ENCODE measurements at places on chromosomes 1 and 21.

DNA sequence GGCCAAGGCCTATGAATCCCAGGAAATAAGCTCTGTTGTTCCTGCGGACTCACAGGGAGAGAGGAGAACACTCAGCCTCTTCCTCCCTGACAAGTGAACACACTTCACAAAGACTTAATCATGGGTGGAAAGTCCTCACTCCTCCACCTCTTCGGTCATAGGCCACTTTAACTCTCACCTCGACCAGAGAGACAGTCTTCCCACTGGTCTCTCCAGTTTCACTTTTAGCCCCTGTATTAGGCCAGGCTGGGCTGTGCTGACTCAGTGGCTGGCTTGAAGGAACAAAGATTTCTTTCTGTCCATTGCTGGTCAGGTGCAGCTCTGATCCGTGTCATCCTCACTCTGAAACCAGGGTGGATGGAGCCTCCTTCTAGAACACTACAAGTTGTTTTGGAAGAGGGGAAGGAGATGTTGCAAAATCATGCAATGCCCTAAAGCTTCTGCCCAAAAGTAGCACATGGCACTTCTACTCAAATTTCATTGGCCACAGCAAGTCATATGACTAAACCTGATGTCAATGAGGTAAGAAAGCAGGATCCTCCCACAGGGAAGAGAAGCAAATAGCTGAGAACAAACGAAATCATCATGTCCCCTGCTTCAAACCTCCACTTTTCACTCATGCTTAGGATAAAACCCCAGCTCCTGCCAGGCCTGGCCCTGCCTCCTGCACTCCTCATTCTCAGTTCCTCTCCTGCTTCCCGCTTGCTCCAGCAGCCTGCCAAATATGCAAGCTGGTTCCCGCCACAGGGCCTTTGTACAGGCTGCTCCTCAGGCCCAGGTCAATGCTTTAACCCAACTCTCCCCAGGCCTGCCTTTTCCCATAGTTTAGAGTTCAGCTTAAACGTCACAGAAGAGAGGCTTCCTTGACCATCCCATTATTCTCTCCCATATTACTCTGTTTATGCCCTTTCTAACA is 150.5 kb upstream of the RUNX3 start:
- no peak for DNase-seq

DNA sequence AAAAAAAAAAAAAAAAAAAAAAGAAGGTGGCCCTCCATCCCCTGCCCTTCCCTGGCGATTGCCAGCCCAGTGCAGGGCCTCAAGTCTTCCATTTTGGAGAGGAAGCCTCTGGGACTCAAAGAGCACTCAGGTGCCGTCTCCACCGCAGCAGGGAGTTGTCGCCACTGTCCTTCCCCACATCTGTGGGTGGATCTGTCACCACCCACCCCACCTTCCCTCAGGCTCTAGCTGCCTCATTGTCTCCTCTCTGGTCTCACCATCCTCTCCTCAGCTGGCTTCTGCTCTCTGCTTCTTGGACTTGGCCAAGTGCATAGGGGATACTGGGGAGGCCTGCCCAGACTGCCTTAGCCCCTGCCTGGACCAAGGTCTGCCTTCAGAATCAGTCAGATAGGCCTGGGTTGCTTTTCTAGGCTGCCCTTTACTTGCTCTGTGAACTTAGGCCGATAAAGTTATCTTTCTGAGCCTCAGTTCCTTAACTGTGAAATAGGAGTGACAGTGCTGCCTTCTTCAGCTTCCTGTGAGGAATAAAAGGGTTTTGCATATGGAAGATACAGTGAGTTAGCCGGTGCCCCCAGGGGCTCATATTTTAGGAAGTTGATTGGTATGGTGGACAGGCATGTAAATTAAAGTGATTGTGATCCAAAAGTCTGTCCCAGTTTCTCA is 15.8 kb downstream of the RCC1 start:
- no peak for DNase-seq

- no peak for DNase-seq
Observed at GRCh38 chr1:84849357-84849975, 43.5 kb downstream of the LPAR3 start.

DNA sequence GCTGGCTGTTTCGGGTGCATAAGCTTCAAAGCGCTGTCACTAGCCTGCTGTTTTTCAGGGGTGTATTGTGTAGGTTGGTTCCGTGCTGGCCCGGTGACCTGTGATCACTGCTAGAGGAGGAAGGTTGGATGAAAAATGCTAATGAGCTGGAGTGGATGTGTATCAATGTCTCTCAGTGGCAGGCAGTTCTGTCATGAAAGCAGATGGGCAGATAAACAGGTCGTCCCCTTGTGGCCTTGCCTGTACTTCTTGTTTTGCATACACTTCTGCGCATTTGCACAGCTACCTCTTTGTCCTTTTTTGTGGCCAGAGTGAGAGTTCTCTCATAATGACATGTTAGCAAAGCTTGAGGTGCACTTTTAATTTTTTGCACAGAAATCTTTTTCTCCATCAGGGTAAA is 2.9 kb downstream of the SELENON start:
- DNase-seq = no peak

DNA sequence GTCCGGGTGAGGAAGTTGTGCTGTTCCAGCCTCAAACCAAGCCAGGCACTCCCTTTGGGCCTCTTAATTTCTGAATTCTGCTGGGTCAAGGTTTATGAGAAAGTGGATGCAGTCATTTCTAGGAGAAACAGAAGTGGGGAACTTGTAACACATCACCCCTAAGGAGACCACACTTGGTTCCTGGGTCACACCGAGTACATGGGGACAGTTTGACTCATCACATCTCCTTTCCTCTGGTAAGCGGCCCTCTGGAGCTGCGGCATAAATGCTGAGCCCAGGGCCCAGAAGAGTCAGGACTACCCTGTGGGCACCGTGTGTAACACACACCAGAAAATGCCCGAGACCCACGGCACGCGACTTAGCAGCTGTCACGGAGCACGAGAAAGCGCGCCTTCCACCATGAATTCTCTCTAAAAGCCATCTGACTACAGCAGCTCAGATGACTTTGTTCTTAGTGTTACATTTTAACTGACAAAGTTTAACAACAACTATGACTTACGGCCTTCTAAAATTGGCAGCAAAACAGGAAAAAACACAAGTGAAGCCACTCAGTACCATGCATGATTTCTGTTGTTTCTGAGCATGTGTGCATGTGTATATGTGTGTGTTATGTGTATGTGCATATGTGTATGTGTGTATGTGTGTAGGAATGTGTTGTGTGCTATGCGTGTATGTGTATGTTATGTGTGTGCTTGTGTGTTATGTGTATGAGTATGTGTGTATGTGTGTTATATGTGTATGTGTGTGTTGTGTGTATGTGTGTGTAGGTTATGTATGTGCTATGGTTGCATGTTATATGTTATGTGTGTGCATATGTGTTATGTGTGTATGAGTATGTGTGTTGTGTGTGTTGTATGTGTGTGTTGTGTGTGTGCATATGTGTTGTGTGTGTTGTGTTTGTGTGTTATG is 50.8 kb downstream of the TOMM20 start:
- peak; percentile 51 for DNase-seq

DNA sequence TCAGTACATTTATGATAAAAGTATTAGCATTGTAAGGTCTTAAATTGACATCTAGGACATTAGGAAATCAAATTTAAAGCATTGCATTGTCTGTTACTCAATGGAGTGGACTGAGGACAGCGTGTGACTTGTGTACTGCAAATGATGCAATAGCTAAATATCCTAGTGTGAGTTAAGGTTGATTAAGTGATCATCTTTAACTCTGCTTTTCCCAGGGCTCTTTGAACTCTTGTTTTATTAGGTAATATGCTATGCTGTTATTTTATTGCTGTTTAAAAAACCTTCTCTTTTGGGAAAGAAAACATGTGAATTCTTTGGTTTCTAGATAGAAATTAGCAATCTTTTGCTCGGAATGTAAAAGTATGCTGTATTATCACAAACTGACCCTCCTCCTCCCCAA is 38.6 kb downstream of the NFIA start:
- DNase-seq = no peak

DNA sequence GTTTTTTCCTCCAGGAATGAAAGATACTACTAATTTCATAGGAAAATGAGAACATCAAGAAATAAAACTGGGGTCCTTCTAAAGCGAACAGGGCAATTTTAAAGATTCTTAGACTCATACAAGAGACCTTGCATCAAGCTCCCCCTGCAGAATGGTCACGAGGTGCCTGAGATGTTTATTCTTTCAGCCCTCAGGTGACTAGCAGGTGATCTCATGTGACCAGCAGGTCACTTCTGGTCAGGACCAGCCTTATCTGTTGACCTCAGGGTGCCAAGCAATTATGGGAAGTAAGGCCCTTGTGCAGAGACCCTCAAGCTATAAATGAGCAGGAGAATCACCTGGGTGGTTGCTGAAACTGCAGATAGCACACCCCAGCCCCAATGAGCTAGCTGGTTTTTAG is 20.6 kb upstream of the TMEM51 start:
- DNase-seq = no peak

DNA sequence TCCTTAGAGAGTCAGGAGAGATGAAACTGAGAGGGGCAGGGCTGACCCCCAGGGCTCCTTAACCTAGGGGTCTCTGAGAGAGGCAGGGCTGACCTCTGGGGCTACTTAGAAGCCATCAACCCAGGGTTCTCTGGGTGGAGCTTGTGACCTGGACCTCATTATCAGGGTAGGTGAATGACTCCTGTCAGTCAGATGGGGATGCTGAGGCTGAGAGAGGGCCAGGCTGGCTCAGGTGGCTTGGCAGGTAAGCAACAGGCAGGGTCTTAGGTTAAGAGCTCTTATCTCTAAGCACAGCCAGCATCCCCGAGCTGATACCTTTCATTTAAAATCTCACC is 160.9 kb downstream of the PTPRU start:
- no peak for DNase-seq

- no peak for DNase-seq
Observed at GRCh38 chr1:175167861-175168260, 24.7 kb downstream of the KIAA0040 start.

GRCh38 chr1:111733992-111734341 is 5.2 kb downstream of the INKA2 start:
- DNase-seq = no peak

GRCh38 chr1:206924592-206925105 is 2.9 kb upstream of the FCMR start:
- peak; percentile 48 for DNase-seq

DNA sequence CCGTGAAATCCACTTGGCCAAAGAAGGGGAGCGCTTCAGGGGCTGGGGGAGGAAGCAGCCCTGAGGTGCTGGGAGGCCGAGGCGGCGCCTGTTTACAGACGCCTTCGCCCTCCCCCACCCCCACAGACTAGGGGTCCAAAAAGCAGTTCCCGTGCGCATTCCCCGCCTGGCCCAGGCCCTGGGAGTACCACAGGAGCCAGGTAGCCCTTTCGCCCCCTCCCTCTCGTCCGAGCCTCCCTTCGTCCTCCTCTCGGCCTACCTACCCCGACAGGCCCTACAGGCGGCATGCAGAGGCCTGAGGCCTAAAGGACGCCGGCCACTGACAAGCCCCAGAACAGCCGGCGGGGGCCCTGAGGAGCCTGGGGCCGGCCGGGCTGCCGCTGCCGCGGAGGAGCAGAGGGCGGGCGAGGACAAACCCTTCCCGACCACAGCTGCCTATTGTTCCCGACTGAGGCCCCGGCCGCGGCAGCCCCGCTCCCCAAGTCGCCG is 522 bp downstream of the RC3H1 start:
- DNase-seq = peak; percentile 48

GRCh38 chr1:221230605-221231004 is 351.4 kb downstream of the HLX start:
- no peak for DNase-seq

- no peak for DNase-seq
Observed at GRCh38 chr21:44408226-44408625, 47.1 kb upstream of the LRRC3 start.

- DNase-seq = no peak
Observed at GRCh38 chr1:208523007-208523406, 278.8 kb upstream of the PLXNA2 start.

GRCh38 chr1:198577444-198577843 is 37.0 kb upstream of the ATP6V1G3 start:
- DNase-seq = no peak

DNA sequence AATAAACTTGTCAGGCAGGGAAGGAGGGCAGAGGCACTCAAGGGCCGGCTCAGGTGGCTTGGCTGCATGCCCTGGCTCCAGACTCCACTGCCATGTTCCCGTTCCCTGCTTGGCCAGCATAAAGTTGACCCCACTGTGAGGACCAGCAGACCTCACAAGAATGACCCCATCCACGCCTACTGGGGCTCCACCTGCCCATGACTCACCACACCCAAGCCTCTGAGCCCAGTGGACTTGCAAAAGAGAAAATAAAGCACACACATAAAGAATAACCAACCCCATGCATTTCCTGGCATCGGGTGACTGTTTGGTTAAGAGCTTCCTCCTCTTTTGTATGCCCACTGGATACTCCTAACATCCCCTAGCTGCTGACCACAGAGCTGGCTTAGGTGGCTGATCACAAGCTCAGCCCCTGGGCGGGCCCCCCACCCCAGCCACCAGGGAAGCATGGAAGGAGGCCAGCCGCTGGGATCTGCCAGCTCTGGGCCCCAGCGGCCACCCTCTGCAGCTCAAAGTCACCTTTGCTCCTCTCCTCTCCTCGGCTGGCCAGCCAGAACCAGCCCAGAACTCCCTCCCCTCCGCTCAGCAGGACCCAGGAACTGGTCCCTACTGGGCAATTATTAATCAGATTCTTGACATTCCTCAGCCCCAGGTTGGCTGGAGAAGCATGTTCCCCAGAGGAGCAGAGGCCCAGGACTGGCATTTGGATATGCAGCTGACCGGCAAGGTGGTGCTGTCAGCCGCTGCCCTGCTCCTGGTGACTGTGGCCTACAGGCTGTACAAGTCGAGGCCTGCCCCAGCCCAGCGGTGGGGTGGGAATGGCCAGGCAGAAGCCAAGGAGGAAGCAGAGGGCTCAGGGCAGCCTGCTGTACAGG is at the start of gene KLHDC7A:
TSS of gene KLHDC7A (plus strand) at position 616 of the 875 bp plus-strand sequence. CDS start at position 668, 52 bp downstream.
- no peak for DNase-seq

DNA sequence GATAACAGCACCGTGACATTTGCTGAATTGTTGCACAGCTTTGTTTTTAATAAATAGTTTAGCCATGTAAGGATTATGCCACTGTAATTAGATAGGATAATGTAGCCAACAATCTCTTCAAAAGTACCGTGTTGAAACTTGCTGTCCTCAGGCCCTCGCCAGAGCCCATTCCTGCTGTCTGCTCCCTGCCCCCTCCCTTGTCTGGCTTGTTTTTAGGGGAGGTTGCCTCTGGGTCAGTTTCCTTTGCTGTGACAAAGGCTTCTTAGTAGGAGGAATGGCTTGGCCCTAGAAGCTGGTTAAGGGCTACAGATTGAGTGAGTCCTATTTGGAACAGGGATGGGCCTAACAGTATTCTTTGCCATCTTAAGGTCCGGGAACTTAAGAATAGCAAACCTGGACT is 107.9 kb downstream of the LMO4 start:
- no peak for DNase-seq

DNA sequence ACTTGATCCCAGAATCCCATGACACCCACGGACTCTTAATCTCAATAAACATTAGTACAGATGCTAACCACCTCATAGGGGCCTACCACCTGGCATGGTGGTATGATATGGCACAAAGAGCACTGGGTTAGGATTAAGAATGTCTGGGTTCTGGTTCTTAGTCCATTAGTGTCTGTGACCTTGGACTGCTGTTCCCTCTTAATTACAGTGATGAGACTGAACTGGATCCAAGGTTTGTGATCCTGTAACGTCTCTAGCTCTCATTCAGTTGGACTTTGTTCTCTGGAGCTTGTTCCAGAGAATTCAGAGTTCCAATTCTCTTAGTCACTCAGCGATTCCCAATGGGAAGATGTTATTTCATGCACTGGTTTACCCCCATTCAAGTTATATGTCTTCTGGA is 23.6 kb upstream of the PIGC start:
- no peak for DNase-seq

All from activated naive CD8-positive, alpha-beta T cell treated with anti-CD3 and anti-CD28 coated beads for 36 hours (primary cell).